Activated T-cell treated with anti-CD3 and anti-CD28 coated beads for 48 hours (primary cell): ENCODE measurements at places on chromosomes 4 and X.

DNA sequence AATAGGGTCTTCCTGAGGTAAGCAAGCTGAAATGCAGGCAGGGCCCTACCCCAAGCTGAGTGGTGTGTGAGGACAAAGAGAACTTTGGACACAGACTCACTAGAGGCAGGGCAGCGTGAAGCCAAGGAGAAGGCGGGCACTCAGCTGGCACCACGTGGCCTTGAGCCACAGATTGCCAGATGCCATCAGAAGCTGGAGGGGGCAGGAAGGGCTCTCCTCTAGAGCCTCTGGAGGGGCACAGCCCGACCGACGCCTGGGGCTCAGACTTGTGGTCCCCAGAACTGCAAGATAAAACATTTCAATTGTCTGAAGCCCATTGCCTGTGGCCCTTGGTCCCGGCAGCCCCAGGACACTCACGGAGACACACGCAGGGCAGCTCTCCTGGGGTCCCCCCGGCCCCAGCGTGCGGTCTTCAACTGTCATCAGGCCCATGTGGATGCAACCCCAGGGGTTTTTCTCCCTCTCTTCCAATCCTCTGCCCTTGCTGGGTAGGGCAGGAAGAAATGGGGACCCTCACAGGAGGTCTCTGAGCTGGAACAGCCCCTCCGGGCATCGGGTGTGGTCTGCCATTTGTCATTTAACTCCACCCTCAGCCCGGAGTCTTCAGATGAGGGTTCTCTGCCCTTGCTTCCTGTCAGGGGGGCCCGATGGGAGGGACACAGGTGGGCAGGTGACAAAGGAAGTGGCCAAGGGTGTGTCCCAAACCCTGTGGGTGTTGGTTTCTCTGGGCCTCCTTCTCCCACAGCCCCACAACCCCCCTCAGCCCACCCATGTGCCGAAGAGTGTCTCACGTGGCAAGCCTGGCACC is 22.2 kb downstream of the HMX1 start:
- DNase-seq = no peak

DNA sequence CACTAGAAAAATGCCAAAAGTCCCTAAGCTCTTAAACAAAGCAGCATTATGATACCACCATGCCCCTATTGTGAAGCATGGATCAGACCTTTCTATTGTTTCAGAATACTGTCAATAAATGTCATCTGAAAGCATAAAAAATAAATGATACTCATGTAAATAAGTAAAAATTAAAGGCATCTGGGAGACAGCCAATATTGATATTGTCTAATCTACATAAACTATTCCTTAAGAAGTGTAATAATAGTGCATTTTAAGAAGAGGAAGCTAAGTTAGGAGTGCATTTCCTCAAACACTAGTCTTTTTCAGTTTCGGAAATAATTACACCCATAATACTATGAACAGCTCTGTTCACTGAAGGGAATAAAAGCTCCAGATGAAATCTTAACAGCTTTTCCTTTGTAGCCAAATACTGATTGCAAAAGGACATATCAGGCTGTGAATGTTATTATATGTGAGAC is 181.6 kb downstream of the SPOCK3 start:
- no peak for DNase-seq

DNA sequence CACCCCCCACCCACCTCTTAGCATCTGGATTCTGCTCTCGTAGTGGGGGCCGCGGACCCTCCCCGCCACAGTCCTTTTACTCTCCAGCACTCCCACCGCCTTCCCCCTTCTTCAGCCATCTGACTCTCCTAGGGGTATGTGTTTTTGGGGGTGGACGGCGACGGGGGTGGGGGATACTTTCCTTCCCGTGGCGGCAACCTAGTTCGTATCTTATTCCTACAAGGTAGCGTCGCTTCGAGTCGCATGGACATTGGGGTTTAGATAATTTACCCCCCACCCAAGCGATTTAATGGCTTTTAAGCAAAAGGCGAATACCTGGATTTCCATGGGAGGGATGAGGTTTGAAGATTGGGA is 1.3 kb upstream of the BCORL1 start:
- DNase-seq = no peak

DNA sequence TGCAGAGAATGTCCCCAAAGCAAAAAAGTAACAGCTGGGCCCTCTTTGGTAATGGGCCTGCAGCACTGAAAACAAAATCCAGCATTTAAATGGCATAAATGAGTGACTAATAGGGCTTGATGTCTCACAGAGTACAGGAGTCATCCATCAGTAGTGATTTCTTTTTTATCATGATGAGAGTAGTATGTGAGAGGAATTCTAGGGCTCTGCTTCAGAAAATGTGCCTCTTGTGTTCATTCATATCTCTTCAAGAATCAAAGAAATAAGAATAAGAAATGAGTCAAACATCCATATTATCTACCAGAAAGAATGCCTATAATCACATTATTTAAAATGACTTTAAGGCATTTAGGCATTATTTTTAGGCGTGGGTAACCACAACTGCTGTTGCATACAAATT is 792.9 kb upstream of the HTR2C start:
- DNase-seq = no peak

- no peak for DNase-seq
These were observed 245.5 kb downstream of the EVC2 start for GRCh38 chr4:5462896-5463295.

GRCh38 chrX:121221322-121221977 is 174.0 kb downstream of the GLUD2 start:
- no peak for DNase-seq

- no peak for DNase-seq
These were observed 60.0 kb downstream of the RHOH start for GRCh38 chr4:40256817-40257216.

DNA sequence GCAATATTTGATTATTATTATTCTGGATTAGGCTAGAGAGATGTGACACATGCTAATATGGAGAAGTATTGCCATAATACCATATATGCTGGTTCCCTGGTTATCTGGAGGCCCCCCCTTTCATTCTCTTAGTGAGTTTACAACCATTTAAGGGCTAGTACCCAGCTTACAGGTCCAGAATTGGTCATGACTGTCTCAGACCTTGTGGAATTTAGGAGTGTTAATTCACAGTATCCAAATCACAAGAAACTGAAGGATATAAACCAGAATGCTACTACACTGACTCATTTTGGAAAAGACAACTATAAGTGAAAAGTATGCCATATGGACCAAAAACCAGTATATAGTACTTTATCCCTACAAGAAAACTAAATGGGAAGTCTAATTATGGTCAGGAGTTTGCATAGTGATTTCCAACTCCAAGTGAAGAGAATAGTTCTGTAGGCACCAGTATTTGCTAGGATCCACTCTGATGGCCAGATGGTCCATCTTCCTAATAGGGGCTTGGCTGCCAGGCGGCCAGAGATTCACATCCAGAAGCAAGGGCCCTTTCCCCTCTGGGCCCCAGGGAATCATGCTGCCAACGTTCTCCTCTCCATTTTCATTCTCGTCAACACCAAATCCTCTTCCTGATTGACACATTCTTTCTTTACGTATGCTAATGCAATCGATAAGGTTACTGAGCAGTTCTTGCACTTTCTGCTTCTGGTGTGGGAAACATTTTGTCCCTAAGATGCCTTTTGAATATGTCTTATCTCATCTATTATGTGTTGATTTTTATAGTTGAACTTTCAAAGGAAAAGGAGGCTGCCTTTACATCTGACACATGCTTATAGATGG is 123.6 kb downstream of the SHROOM3 start:
- DNase-seq = no peak

DNA sequence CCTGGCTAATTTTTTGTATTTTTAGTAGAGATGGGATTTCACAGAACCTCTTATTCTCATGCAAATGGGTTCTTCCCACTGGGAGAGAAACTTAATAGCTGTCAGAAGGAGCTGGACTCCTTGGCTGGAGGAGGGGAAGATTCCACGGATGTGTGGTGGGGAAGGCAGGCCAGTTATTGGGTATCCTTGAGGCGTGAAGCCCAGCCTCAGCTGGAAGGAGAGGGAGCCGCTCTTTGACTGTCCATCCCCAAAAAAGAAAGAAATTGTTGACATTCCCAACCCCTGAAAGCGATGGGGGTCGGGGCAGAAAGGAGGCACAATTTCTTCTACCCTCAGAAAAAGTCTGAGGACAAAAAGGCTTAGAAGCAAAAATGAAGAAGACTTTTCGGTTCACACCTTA is 983.1 kb upstream of the PABPC4L start:
- DNase-seq = no peak

DNA sequence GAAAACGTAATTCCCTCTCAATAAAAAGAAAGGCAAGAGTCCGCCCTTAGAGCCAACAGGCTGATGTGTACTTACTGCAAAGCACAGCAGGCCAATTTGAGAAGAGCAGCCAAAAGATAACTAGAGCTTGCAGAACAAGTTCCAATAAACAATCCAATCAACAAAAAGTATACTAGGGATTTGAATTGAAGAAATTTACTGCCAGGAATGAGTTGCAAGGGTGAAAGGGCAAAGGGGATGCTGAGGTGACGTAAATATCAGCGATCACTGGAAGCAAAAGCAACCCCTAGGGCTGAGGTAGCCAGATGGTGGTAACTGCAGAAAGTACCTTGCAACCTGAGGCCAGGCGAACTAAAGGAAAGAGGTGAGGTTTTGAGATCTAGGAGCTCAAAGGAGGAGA is 152.1 kb upstream of the TENM3 start:
- no peak for DNase-seq

DNA sequence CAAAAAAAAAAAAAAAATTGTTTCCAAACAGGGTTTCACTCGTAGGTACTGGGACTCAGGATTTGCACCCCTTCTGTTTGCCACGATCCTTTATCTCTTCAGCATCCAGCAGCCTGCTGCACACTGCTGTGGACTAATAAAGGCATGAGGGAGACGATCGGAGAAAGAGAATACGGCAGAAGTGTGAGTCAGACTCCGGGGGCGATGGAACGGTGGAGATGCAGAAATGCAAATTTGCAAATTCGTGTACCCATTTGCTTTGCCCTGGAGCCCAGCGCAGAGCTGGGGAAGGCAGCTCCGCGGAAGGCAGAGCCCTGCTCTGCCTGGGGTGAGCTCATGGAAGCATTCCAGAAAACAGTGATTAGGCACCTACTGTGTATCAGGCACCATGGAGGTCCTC is 270.3 kb downstream of the ASMT start:
- no peak for DNase-seq

DNA sequence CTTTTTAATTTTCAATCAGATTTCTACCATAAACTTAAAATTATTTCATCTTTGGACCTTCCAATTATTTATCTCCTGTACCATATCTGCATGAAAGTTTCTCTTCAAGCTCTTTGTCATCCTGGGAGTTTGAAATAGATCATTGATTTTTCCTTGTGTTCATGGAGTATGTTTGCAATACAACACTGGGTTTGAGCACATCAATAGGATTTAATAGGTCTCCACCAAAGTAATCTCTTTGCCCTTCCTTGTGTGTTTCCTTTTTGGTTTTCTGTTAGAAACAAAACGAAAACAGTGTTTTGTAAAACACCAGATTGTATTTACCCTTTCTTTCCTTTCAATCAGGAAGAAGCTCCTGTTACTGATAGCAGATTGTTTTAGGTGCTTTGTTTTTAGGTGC is 11.9 kb downstream of the FMR1 start:
- no peak for DNase-seq
